ENCODE measurements at places on chromosomes 6 and 20.

GRCh38 chr6:137802408-137803182, 64.5 kb upstream of the TNFAIP3 start:
- no peak for DNase-seq

GRCh38 chr6:99276747-99277146, 72.7 kb downstream of the FAXC start:
- peak; percentile 38 for DNase-seq

DNA sequence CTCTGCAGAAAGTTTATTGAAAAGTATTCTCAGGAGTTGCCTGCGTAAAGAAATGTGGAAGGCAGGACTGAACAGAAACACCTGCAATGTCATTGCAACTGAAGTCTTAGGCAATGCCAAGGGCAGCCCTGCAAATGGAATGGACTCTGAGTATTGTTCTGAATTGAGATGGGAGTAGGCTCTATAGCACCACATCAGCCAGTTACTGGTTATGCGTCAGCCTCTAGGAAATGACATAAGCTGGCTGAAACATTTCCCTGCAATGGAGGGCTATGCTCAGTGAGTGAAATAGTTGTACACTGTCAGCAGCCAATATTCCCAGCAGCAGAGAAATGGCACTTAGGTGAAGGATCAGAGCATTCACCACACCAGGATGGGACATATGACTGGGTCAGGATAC, 13.8 kb upstream of the GJE1 start:
- no peak for DNase-seq

DNA sequence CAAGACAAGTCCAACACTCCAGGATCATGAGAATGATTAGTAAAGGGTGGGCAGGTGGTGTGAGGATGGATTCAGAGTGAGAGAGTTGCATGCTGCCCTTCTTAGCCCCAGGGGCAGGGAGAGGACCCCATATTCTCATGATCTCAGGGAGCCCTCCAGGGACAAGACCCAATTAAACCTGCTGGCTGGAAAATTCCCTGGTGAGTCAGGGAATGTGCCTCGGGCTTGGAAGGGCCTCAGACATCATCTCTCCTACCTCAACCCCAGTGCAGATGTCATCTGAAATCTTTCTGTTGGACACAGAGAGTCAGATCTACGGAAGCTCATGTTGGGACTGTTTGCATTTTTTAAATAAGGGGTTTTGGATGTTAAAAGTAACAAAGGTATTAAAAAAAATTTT, 9.2 kb upstream of the SIRPD start:
- no peak for DNase-seq

DNA sequence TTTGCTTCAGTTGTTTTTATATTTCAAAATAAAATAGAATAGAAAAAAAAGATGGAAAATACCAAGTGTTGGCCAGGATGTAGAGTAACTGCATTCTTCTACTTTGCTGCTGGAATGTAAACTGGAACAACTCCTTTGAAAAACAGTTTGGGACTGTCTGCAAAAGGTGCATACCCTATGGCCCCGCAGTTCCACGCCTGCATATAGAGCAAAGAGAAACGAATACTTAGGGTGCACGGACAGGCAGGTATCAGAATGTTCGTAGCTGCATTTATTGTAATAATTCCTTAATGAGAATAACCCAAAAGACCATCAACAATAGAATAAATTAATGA, 603 bp upstream of the RAB23 start:
- DNase-seq: no peak

GRCh38 chr6:47106721-47107197, 64.6 kb upstream of the ADGRF1 start:
- DNase-seq: no peak

DNA sequence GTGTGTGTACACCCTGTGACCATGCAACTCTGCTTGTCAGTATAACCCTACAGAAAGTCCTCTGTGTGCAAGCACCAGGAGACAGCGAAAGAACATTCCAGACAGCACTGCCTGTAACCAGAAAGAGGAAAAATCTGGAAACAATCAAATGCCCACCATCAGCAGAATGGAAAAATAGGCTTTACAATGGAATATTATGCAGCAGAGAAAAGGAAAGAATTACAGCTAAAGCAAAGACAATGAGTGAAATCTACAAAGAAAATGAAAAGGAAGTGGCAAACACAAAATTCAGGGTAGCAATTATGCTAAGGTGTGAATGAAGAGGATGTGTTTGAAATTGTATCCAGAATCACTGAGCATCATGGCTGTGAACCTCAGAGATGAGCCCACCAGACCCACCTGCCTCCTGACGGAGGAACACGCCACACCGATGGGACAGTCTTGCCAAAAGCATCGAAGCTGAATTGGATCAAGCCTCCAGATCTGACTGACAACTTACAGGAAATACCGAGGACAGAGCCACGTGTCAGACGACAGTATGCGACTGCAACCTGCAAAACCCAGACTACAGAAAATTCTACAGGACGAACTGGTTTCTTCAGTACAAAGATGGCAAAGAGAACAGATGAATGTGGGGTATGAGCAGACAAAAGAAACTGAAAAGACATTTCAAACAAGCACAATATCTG, 133.2 kb downstream of the NFATC2 start:
- no peak for DNase-seq

DNA sequence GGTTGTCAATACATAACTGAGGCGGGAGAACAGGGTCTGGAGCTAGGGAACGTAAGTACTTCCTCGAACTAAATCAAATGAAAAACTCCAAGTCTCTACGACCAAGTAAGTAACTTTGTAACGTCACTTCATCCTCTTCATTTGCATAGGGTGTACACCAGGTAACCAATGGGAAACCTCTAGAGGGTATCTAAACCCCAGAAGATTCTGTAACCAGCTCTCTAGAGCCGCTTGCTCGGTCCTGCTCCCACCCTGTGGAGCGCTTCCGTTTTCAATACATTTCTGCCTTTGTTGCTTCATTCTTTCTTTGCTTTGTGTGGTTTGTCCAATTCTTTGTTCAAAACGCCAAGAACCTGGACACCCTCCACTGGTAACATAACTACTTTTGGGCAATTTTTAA, 133.5 kb upstream of the TMEM170B start:
- no peak for DNase-seq

GRCh38 chr20:59515013-59515905, 89.1 kb upstream of the PHACTR3 start:
- no peak for DNase-seq

- DNase-seq: peak; percentile 77
These were observed 16.7 kb downstream of the HMGN4 start for GRCh38 chr6:26554697-26555504.

- no peak for DNase-seq
These were observed 72.0 kb downstream of the SOX4 start for GRCh38 chr6:21665392-21666200.

- DNase-seq: no peak
These were observed 7.4 kb downstream of the PIM1 start for GRCh38 chr6:37177077-37177934.

GRCh38 chr6:7960141-7960540, 49.6 kb upstream of the TXNDC5 start:
- DNase-seq: no peak

DNA sequence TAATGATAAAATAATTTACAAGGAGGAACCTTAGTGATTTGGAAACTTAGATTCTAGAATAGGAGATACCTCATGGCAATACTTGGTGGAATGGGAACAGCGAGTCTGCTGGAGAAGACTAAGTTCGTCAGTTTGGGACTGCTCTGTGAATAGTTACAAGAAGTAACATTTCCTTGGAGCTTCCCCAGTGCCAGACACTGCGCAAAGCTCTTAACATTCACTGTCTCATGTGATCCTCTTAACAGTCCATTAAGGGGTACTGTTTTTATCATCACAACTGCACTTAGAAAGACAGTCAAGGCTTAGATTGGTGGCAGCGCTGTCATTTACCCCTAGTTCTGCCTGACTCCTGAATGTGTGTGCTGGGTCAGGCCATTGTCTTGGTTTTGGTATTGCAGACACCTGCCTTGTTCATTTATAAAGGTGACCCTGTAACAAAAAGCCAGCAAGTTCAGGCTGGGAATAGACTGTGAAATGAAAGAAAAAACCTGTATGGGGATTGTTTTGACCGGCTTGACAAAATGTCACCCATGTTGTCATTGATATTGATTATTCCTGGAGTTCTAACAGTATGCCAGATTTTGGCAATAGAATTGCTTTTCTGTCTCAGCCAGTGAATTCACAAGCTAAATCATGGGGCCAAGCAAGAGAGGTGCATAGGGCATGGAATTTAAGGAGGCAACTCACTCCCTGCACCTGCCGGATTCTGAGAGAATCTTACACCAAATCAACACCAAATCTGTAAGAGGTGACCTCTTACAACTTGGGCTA, 118.4 kb downstream of the SASH1 start:
- DNase-seq: no peak

DNA sequence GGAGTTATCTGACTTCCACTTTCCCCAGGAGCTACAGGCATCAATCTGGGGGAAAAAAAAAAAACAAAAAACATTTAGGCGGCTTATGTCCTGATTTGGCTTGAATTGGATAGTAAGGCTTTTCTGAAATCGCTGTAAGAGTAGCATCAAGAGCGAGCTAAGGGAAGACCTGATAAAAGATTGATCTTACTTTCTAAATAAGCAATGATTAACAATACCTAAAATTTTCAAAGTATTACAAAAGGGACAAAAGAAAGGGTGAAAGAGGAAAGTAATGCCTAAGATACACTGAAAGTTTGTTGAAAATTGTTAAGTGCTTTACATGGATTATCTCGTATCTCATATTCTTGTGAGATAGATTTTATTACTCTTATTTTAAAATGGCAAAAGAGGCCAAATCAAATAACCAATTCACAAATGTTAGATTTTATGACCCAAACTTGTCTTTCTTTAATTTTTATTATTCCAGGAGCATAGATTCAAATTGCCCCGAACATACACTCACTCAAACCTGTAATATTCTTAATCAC, 106.4 kb upstream of the PRSS16 start:
- no peak for DNase-seq

DNA sequence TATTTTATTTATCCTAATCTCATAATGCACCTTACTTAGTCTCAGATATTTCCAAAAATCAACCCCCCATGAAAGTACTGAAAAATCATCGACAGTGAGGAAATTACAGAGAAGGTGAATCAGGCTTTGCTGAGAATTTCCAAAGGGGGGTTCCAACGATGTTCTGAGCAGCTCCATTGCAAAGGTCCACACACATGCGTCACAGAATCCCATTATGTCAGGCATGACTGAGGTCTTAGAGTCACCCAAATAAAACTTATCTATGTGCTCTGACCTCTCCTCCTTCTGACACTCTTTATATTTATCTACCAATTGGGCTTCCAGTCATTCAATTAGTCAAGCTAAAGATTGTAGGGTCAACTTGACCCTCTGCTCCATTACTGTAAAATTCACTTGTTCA, 12.7 kb upstream of the LRRN4 start:
- DNase-seq: no peak

- no peak for DNase-seq
These were observed 40.4 kb upstream of the RAB22A start for GRCh38 chr20:58268936-58269619.

GRCh38 chr6:151998784-151999183, 191.3 kb downstream of the ESR1 start:
- no peak for DNase-seq

DNA sequence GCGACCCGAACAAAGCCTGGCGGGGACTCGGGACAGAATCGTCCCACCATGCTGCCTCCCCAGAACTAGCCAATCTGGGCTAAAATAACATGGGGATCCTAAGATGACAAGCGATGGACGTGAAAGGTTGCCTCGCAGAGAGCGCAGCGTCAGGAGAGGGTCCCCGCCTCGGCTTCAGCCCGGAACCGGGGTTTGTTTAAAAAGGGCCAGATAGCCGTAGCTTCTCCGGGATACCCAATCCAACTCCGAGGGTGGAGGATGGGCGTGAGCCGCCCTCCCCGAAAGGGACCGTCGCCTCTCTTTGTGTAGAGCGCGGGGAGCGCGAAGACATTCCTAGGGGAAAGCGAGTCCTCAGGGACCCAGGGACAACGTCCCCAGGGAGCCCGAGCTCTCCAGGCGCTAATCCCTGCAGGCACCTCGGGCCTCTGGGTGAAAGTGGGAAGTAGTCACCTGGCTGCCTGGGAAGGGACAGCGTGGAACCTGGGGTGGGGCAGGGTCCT, 643 bp downstream of the CD24 start:
- DNase-seq: no peak
